ENCODE measurements at places on chromosomes 7 and 10.

DNA sequence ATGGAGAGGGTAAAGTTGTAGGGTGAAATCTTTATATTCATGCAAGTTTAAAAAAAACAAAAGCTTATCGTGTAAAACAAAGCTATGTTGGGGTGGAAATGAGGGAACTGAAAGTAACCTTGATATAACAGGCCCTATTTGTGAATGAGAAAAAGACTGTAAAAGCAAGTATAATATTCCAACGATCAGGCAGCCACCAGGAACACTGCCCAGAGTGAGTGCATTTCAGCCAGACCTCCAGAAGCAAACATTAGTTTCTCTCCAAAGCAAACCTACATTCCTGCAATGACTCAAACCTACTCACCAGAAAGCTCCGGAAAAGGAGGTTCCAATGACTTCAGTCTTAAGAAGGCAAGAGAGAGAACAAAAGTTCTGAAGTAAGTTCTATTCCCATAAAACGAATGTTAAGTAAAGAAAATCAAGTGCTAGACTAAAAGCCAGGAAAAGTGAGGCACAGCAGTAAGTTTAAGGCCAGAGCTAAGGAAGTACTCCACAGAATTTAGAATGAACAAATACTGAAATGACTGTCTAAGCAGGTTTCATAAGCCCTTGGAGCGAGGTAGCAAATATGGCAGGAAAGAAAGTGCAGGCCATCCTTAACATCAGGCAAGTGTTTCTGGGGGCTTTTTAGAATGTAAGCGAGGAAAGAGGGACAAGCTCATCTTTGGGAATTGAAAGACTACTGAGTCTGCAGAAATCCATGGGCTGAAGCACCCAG is 493.1 kb downstream of the XPNPEP1 start:
- DNase-seq = no peak

DNA sequence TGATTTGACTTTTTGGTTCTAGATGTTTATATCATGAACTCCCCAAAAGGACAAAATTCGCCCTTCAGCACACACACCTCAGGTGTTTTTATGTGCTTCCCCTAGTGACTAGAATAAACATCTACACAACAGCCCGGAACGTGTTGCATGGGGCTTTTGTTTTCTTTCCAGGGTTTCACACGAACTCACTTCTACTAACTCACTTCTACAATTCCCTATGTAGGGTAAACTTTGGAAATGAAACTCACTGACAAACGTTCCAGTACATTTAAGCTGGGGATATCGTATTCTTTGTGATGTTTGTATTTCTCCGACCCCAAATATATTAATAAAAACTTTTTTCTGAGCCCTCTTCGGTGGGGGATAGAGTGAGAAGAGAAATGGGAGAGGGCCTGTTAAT is 1.4 kb downstream of the TRA2A start:
- DNase-seq = no peak

DNA sequence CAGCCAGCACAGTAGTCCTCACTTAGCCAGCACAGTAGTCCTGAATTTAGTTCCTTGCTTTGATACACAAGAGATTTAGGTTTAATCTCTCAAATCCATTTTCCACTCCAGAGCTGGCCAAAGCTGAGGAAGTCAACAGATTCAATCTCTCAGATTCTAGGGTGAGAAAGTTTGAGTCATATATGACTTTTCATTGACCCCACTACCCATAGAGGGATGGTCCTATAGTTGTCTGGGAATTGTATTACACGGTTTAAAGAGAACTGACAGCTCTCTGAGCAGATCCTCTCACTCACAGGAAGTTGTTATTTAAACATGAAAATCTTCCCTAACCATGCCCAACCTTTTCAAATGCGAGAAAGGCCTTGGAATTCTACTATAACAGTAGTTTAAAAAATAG is 641.8 kb upstream of the SEMA3D start:
- DNase-seq = no peak

- no peak for DNase-seq
These were observed 56.7 kb downstream of the GRK5 start for GRCh38 chr10:119263951-119264617.

DNA sequence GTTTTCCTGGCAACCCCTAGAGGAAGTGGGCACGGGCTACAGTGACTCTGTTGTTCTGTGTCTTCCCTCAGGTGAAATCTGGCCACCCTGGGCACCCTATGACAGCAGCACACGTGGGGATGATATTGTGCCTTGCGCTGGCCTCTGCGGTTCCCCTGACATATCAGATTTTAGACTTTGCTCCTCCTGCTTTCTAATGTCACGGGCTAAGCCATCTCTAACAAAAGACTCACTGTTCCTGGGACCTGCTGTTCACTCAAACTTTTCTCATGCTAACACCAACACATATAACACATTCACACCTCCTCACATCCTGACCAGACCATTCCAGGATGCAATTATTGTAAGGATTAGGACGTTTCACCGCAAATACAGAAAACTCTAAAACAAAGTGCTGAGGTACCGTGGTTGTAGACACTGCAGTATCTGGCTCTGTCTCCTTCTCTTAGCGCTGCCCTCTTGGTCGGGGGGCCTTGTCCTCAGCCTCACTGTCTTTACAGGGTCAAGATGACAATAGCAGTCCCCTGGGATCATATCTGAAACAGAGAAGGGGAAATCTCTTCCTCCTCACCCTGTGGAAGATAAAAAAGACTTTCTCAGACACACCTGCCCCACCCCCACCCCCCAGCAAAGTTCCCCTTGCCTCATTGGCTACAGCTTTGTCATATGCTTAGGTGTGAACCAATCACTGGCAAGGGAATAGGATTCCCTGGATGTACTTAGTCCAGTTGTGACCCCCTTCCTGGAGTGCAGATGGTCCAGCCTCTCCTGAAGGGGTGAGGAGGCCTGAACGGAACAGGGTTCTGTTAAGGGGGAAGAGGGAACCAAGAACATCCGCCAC is 14.1 kb downstream of the CHN2 start:
- no peak for DNase-seq

DNA sequence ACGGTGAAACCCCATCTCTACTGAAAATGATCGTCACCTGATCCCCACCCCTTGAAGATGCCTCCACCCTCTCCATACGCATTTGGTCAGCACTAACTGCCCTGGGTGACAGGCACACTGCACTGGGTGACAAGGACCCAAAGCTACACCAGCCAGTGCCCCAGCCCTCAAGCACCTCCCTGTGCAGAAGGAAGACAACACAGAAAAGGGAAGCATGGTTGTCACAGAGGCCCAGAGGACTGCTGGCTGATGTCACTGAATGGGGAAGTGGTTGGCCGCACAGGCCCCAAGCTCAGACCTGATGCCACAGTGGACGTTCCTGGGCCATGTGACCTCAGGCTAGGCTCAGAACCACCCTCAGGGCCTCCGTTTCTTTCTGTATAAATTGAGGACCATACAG is 4.2 kb upstream of the PILRA start:
- DNase-seq = peak; percentile 61

- DNase-seq = no peak
These were observed 34.6 kb upstream of the CROT start for GRCh38 chr7:87310790-87311419.

GRCh38 chr10:23693501-23693901 is 254.6 kb downstream of the OTUD1 start:
- no peak for DNase-seq

DNA sequence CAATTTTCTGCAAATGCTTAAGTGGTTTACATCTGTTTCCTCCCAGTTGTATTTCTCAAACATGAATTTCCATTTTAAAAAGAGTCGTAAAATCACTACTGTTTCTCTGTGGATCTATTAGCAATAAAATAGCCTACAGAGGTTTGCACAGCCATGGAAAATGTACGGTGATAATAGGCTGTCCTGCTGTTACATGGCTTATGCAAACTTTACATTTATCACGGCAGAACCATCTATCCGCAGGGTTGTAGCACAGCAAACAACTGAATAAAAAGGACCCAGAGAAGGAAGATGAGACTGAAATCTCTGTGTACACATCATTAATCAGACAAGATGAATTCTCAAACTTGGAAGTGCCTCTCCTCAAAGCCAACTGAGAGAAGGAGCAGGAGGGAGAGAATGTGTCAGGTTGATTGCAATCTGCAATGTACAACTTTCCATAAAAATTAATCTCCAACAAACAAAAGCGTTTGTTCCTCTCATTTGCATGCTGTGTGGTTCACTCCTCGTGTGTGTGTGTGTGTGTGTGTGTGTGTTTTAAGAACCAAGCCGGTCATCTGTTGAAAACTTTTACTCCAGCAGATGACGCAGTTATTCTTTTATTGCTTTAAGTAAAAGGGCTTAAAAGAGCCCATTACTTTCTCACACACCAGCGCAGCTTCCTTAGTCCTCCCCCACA is 279.3 kb downstream of the SKAP2 start:
- no peak for DNase-seq

DNA sequence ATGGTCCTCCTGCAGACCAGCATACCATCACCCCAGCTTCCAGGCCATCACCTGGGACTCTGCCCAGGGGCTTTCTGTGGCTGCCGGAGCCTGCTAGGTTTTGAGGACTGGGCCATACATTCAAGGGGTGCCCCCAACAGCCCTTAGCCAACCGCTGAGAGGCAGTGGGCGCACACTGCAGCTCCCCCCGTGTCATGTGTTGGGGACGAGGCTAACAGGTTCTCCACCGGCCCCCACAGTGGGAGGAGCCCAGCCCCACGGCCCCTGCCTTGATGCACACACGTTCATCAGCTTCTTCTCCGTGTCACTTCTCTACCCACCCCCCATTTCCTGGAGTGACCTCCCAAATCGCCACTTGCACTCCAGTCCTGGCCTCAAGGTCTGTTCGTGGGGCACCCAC is 543.2 kb upstream of the FOXK1 start:
- no peak for DNase-seq

DNA sequence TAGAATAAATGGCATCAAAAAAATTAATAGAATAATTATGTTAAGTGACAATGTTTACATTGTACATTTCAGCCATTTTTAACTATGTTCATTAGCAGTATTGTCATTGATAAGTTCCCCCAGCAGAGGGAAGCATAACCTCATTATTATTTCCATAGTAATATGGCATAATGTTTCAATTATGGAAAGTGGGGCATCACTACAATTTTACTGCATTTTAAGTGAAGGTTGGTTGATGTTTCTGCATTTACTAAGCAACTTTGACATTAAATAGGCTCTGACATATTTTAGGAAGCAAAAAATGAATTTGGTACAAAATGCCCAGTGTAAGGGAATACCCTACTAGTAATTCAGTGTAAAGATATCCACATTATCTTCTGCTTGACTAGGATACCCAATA is 218.3 kb downstream of the SEMA3A start:
- no peak for DNase-seq

- peak; percentile 84 for DNase-seq
These were observed 155.5 kb upstream of the LYZL2 start for GRCh38 chr10:30784897-30785605.

DNA sequence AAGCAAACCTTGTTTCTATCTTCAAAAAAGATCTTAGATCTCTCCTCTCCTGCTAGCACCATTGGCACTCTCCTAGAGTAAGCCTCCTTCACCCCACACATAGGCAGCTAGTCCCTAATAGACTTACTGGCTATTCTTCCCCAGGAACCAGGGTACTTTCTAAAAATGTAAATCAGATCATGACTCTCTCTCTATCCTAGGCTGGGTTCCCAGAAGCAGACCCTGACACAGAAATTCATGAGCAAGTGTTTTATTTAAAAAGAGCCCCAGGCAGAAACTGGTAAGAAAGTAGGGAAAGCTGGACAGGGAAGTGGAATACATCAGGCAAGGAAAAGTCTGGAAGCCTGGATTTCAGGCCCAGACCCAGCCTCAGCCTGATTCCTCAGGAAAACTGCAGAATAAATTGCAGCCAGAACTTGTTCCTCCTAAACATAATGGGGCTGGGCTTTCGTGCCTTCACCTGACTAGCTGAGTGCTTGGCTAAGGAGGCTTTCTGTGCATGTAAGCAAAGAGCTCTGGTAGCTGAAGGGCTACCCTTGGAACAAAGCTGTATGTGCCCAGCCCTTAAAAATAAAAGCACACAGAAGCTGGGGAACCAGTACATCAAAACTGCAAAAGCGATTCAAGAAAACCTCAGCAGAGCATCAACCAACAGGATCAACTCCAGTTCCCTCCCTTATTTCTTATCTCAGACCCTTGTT is 18.8 kb upstream of the SORBS1 start:
- no peak for DNase-seq

DNA sequence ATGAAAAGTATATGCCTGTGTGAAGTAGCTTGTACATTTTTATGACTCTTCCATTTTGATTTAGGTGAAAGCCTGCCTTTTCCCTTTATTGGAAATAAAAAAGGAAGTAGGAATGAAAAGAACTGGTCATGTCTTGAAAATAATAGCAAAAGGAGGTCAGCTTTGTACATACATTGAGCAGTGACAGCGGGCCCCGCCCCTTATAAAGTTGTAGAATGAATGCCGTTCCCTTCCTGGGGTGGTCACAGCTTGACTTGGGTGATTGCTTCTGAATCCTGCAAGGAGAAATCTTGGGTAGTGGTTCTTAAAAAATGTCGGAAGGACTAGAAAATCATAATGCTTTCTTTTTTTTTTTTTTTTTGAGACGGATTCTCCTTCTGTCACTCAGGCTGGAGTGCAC is 31.7 kb downstream of the CAMK1D start:
- DNase-seq = no peak

GRCh38 chr7:114214466-114214865 is 200.1 kb upstream of the FOXP2 start:
- DNase-seq = no peak

GRCh38 chr10:13560597-13560996 is 26.2 kb upstream of the PRPF18 start:
- no peak for DNase-seq

GRCh38 chr7:95927756-95928155 is 155.4 kb downstream of the DYNC1I1 start:
- DNase-seq = peak; percentile 47

DNA sequence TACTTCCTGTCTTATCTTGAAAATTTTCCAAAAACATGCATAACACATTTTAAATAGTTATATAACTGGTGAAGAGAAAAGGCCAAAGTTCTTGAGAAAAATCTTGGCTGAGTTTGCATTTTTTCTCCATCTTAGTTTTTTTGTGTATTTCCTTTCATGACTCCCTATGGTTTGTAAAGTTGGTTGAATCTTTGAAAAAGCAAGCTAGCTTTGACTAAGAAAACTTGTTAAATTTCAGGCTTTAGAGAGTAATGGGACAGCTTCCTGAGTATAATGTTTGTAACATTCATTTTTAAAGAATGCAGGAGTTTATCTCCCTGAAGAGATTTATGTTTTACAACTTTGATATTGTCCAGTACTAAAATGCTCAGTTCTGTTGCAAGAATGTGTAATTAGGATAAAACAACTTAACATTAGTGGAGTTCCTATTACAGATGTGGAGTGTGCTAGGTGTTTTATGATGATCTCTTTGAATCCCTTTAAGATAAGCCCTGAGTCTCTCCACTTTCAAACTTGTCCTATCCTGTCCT is 11.1 kb upstream of the HERPUD2 start:
- no peak for DNase-seq

DNA sequence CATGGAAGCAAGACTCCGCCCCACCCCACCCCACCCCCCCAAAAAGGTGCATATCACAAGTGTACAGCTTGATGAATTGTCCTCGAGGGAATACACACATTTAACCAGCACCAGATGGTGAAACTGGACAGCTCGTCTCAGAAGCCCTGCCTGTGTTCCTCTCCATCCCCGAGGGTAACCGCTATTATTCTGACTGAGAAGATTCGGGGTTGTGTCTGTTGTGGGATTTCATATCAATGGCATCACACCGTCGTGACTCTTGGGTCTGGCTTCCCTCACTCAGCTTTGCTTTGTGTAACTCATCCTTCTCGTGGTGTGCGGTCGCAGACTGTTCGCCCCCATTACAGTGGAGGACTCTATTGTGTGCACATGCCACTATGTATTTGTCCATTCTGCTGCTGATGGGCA is 18.9 kb downstream of the PODXL start:
- no peak for DNase-seq

- no peak for DNase-seq
These were observed 174.4 kb downstream of the CHCHD3 start for GRCh38 chr7:132907380-132907940.
